ENCODE measurements at places on chromosomes 1 and 21. TPM values are rescaled to one million over a fixed set of nuclear protein-coding genes. Genes with fewer than 3 reads are reported as not detected.

DNA sequence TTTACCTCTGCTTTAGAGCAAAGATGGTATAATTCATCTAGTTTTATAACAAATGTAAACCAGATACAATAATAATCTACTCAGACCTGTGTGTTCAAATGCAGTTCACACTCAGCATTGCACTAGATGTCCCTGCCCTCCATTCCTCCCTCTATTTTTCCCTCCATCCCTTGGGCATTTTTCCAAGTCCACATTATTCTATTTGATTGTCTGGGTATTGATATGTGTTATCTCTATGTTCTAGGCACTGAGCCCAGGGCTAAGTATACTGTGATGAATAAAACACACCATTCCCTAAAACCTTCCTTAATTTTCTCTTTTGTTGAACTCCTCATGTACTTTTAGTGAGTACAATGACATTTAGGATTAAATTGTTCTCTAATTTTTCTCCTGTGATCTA, 66.2 kb upstream of the HMCN1 start:
- no peak for DNase-seq

- DNase-seq, result no peak
These were observed 72.8 kb upstream of the CD1D start for GRCh38 chr1:158107916-158108315.

DNA sequence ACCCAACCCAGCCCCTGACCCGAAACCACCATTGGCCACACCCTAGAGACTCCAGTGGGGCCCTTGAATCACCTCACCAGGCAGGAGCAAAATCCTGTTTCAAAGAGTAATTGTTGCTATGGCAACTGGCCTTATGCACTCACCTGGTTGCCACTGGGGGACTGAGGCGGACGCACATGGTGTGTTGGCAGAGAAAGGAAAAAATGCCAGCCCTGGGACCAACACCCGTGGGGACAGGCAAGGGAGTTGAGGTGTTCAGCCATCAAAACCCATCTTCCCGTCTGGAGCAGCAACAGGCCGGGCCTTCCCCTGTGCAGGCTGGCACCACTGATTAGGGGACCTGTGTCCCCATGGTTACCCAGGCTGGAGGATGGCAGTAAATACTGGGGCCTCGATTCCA, 395.8 kb upstream of the VAMP3 start:
- no peak for DNase-seq

GRCh38 chr1:72271555-72272085, 10.7 kb downstream of the NEGR1 start:
- DNase-seq, result no peak

GRCh38 chr1:32536764-32537163, 2.5 kb upstream of the ZBTB8A start:
- no peak for DNase-seq

DNA sequence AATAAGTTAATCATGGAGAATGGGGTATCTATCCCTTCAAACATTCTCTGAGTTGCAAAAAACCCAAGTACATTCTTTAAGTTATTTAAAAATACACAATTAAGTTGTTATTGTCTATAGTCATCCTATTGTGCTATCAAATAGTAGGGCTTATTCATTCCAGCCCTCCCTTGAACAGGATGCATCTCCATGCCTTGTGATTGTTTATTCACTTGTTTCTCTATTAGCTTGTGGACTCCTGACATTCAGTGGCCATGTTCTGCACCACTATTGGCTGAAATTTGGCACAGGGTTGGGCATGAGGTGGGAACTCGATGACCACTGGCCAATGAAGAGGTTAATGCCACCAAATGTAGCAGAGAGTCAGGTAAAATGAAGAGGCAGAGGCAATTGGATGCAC, 272.8 kb downstream of the TNR start:
- DNase-seq, result no peak

DNA sequence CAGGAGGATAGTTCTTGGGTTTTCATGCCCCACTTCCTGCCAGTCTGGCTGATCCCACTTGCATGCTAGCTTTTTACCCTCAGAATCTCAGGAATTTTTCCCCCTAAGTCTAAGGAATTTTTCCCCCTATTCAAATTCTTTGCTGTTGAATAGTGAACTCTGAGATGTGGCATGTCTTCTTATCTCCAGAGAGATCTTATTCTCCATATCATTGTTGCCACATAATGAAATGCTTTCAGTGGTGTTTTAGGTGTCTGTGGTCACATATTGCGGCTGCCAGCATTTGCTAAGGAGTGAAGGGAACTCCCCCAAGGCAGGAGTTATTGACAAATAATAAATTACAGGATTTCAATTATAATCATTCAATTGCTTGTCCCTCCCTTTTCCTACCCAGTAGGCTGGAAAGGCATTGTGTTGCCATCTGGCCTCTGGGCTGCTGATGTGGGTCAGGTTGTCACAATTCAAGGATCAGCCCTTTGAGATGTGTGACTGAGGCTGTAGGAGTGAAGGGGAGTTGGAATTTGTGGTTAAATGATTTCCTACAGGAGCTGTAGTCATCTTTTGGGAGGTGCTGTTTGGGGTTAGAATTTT, 3.9 kb upstream of the FLG start:
- no peak for DNase-seq

GRCh38 chr1:118206966-118207365, 21.9 kb upstream of the SPAG17 start:
- DNase-seq, result no peak

DNA sequence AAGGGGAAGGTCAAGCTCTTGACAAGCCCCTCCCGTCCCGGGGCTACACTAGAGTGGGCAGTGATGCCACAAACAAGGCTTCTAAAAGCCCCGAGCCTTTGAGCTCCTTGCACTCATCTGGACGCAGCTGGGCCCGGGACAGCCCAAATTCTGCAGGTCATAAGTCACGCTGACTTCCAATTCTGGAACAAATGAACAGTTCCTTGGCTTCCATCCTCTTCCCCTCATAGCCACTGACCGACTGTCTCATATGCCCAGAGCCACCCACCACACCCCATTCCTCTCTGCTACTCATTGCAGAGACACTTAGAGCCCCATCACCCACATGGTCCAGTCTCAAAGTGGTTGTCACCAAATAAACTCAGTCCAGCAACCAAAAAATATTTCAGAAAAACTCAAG, 32.8 kb upstream of the PRELP start:
- no peak for DNase-seq

- no peak for DNase-seq
These were observed 223.7 kb upstream of the AJAP1 start for GRCh38 chr1:4430406-4431365.

GRCh38 chr1:20555758-20556120, 3.4 kb downstream of the FAM43B start:
- no peak for DNase-seq

AADACL3 gene
- not detected for total RNA-seq

ANKRD35 gene
- 1.3 TPM for total RNA-seq

PDZK1 gene
- under 0.01 TPM for total RNA-seq

APP gene
- total RNA-seq, result 376 TPM

NPPA gene
- total RNA-seq, result not detected

CDC42BPA gene
- total RNA-seq, result 113 TPM

BCL2L15 gene
- 0.32 TPM for total RNA-seq

ZNF683 gene
- total RNA-seq, result not detected

FAM20B gene
- 32.5 TPM for total RNA-seq

MAST2 gene
- total RNA-seq, result 34.5 TPM

Measured in fibroblast of villous mesenchyme (primary cell).